ENCODE measurements at places on chromosomes 12 and 14.
A peak's percentile ranks its signal among the peaks of the same experiment; 100 is the strongest.

GRCh38 chr12:79725987-79726386 lies 35.2 kb upstream of the PAWR start:
- DNase-seq: peak; percentile 80

- no peak for DNase-seq
These were observed 161.7 kb downstream of the TMX1 start for GRCh38 chr14:51401756-51402155.

- peak; percentile 29 for DNase-seq
These were observed 565 bp downstream of the CEP83 start for GRCh38 chr12:94458877-94459727.

- no peak for DNase-seq
These were observed 366.6 kb downstream of the EMP1 start for GRCh38 chr12:13562915-13563742.

DNA sequence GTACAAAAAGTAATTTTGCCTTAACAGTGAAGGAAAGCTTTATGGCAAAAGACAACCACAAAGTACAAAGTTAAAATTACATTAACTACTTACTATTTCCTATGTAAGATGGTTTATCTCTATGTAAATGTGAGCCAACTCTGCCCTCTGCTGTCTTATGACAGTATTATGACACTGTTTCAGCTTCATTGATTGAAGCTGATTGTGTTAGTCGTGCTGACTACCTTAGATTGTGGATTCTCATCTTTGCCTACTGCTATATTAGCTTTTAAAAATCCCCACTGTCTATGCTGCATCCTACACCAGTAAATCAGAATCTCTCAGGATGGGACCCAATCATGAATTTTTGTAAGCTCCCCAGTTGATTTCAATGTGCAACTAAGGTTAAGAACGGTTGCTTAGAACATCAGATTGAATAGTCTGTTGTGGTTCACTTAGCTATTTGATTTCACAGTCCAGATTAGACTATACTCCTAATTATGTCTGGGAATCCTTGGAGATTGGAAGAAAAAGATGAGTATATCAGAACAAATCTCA lies 12.2 kb upstream of the SPTB start:
- peak; percentile 51 for DNase-seq

- DNase-seq: no peak
These were observed 147.9 kb downstream of the PPM1H start for GRCh38 chr12:62787023-62787422.

All from foreskin melanocyte (primary cell).